ENCODE measurements at places on chromosomes 1 and 21. TPM values are rescaled to one million over a fixed set of nuclear protein-coding genes. Genes with fewer than 3 reads are reported as not detected.

Gene ZBTB8OS
- 27.8 TPM for total RNA-seq

Gene HTR6
- not detected for total RNA-seq

DNA sequence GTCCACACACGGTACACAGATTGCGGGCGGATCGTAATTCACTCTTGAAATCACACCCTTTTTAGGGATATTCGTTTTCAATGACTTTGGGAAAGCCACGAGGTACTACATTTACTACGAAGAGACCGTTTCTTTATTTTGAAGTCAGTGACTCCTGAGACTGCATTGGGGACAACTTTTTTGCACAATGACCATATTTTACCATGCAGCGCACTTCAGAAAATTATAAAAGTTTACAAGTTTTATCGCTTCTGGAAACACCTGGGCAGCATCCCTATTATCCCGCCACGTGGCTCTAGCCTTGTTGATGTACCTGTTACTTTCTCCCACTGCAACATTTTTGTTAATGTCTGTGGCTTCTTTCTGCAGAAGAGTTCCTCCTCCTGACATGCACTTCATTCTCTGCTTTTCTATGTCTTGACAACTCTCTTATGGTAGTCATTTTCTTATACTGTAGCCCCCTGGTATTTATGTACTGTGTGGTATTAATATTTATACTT, 1.3 kb upstream of the AKT3 start:
- no peaks in the 10 kb centered on the region for H3K27me3 ChIP-seq
- no peak for DNase-seq
- no peaks in the 10 kb centered on the region for H3K4me1 ChIP-seq

- peaks cover 10% of the 10 kb centered on the region for H3K4me1 ChIP-seq
- no peaks in the 10 kb centered on the region for H3K27me3 ChIP-seq
- no peak overlapping the region for H3K27ac ChIP-seq
- no peaks in the 10 kb centered on the region for H3K36me3 ChIP-seq
Observed at GRCh38 chr21:43005635-43006034, 31.3 kb downstream of the PKNOX1 start.

DNA sequence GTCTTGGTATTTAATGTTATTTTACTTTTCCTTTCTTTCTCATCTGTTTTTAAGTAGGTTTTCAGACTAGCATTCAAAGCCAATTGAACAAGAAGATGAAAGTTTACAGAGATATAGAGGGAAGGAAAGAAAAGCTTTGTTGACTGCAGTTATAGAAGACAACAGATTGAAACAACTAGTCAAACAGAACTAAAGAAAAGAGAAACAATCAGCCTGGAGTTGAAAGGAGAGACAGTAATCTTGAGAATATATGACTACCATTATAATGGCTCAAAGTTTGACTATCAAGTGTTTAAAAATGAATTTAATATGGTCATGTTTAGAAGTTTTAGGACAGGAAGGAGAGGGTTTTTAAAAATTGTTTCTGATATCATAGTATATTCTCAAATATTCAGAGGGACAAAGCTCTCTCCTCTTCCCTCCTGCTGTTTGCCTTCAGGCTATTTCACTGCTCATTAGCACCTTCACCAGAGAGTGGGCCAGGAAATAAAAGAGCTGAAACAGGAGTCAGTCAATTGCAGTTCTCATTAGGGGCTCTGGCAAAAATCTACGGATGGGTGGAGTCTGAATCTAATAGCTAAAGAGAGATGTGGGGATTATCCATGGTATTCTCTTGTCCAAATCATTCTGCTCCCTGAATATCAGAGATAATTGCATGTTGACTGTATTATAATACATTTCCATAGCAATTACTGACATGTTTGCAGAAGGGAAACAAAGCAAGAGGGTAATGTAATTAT, 577.8 kb downstream of the BRINP3 start:
- H3K4me1 ChIP-seq, result no peaks in the 10 kb centered on the region
- no peaks in the 10 kb centered on the region for H3K36me3 ChIP-seq
- DNase-seq, result no peak

DNA sequence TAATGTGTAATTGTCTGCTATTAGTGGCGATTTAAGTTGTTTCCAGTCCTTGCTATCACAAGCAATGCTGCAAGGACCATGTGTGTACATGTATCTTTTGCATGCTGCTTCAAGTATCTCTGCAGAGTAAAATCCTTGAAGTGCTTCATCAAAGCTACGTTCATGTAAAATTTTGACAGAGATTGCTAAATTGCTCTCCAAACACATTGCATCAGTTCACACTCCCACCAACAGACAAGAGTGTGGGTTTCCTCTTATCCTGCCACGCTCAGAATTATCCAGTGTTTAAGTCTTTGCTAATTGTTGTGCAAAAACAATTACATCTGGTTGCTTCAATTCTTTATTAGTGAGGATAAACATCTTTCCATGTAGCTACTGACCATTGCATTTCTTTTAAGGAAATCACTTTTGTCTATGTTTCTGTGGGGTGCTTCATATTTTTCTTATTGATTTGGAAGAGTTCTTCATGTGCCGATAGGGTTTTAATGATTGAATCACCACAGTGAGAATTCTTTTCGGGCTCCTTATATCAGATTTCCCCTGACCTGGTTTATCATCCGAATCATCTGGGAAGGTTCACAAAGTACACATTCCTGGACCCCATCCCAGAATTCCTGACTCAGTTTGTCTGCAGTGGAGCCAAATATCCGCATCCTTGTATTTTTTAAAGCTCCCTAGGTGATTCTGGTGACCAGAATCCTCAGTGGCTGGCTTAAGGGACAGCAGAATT, 56.3 kb upstream of the GALNT2 start:
- H3K4me3 ChIP-seq, result no peak overlapping the region
- H3K36me3 ChIP-seq, result no peaks in the 10 kb centered on the region
- no peaks in the 10 kb centered on the region for H3K27me3 ChIP-seq
- no peaks in the 10 kb centered on the region for H3K4me1 ChIP-seq
- no peak for DNase-seq

DNA sequence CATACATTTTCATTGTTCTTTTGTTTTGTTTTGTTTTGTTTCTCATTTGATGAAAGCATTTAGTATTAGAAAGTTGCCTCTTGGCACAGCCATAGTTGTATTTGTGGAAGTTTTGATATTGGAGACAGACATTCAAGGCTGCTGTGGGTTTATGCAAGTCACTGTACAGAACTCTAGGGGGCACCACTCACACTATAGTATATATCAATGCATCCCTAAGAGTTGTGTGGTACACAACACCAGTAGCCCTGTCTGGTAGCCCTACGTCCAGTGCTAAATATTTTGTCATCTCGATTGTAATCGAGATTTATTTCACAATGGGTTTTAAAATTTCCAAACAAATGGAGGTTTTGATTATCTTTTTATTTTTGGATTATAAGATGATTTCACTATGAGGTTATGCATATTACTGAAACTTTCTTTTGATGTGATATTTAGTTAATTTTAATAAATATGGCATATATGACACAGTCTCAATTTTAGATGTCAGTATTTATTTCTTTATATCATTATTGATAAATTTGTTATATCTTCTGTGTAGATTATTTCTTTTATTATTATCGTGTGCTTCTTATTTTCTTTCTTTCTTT, 112.2 kb downstream of the NR5A2 start:
- H3K27ac ChIP-seq, result no peak overlapping the region
- H3K4me1 ChIP-seq, result no peaks in the 10 kb centered on the region
- no peaks in the 10 kb centered on the region for H3K36me3 ChIP-seq
- H3K27me3 ChIP-seq, result no peaks in the 10 kb centered on the region

GRCh38 chr1:224785040-224785328, 144.5 kb upstream of the DNAH14 start:
- H3K4me3 ChIP-seq, result no peak overlapping the region
- H3K36me3 ChIP-seq, result no peaks in the 10 kb centered on the region
- H3K27me3 ChIP-seq, result no peaks in the 10 kb centered on the region
- no peak overlapping the region for H3K27ac ChIP-seq
- DNase-seq, result no peak

- no peak overlapping the region for H3K27ac ChIP-seq
- H3K4me1 ChIP-seq, result no peaks in the 10 kb centered on the region
- H3K4me3 ChIP-seq, result no peak overlapping the region
Observed at GRCh38 chr1:48202030-48202752, 20.3 kb upstream of the SLC5A9 start.

GRCh38 chr1:212554401-212554800, 54.2 kb upstream of the ATF3 start:
- H3K27me3 ChIP-seq, result no peaks in the 10 kb centered on the region
- no peak overlapping the region for H3K27ac ChIP-seq
- no peak overlapping the region for H3K4me3 ChIP-seq
- no peaks in the 10 kb centered on the region for H3K36me3 ChIP-seq
- peaks cover 3% of the 10 kb centered on the region for H3K4me1 ChIP-seq
- no peak for DNase-seq

Measured in ovary (tissue), 10 donors.